ENCODE measurements at places on chromosomes 6 and 20.

DNA sequence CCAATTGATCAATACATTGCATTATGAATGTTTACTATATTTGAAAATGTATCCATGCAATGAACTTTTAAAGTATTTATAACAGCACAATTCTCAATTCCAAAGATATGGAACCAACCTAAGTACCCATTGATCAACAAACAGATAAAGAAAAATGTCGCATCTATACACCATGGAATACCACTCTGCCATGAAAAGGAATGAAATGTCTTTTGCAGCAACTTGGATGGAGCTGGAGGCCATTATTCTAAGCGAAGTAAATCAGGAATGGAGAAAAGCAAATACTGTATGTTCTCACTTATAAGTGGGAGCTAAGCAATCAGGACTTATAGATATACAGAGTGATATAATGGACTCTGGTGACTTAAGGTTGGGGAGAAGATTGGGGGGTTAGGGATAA is 22.9 kb downstream of the SRPK1 start:
- no peak for DNase-seq

DNA sequence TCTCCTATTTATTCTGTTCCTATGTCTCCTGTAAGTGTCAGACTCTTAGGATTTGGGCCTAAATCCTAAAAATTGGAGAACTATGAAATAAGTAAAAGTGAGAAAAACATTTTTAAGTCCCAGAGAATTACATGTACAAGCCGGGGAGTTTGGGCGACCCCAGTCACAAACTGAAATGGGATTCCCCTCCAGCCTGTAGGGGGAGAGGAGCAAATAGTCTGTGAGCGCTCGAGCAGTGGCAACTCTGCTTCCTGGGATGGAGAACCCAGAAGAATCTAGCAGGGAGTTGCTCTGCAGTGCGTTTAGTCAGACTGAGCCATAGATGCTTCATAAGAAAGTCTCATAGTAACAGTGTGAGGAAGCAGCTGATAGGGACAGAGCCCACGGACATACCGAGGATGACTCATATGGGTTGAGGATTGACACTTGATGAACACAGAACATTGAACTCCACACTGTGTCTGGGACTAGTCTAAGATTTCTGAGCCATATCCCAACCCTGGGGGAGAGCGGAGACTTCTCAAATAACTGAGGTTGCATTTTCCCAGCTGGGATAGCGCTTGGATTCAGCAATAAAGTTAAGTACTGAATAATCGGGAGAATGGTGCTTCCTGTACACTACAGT is 437.2 kb downstream of the BCKDHB start:
- no peak for DNase-seq

GRCh38 chr6:12190252-12190651 is 99.9 kb upstream of the EDN1 start:
- no peak for DNase-seq

- no peak for DNase-seq
Measured at GRCh38 chr20:43993560-43993959, 78.9 kb downstream of the TOX2 start.

GRCh38 chr6:168264593-168265335 is 54.8 kb downstream of the DACT2 start:
- DNase-seq = no peak

DNA sequence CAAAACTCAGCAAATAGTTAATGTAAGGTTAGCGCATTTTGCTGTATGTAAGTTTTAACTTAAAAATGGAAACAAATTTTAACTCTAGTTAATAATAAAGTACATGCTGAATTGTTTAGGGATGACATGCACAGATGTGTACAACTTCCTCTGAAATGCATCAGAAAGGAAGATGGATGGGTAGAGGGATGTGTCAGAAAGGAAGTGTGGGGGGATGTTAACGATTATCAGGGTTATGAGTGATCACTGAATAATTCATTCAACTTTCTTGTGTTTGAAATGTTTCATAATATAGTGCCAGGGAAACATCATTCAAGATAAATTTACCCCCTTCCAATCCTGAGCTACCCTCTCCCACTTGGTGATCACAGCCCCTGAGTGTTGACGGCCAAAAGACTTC is 87.6 kb downstream of the FOXA2 start:
- DNase-seq = no peak

DNA sequence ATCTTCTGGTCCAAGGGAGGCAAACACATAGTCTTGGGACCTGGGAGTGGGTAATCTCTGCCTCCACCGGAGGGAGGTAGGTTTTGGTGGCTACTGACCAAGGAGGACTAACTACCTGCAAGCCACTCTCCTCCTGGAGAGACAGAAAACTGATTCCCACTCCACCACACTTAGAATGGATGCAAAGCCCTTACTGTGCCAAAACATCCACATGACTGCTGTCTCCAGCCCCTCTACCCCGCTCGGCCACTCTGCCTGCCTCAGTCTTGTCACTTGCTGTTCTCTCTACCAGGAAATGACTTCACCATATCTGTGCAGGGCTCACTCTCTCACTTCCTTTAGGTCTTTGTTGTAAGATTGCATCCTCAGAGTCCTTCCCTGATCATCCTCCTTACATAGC is 129.5 kb upstream of the ARG1 start:
- DNase-seq = peak; percentile 32

- no peak for DNase-seq
Measured at GRCh38 chr6:162442687-162443086, 284.9 kb downstream of the PRKN start.

- DNase-seq = no peak
Measured at GRCh38 chr20:57908704-57909630, 199.2 kb upstream of the PMEPA1 start.

GRCh38 chr6:170371080-170371479 is 64.5 kb downstream of the FAM120B start:
- DNase-seq = no peak

- DNase-seq = no peak
Measured at GRCh38 chr20:25282796-25283195, 34.9 kb downstream of the PYGB start.

DNA sequence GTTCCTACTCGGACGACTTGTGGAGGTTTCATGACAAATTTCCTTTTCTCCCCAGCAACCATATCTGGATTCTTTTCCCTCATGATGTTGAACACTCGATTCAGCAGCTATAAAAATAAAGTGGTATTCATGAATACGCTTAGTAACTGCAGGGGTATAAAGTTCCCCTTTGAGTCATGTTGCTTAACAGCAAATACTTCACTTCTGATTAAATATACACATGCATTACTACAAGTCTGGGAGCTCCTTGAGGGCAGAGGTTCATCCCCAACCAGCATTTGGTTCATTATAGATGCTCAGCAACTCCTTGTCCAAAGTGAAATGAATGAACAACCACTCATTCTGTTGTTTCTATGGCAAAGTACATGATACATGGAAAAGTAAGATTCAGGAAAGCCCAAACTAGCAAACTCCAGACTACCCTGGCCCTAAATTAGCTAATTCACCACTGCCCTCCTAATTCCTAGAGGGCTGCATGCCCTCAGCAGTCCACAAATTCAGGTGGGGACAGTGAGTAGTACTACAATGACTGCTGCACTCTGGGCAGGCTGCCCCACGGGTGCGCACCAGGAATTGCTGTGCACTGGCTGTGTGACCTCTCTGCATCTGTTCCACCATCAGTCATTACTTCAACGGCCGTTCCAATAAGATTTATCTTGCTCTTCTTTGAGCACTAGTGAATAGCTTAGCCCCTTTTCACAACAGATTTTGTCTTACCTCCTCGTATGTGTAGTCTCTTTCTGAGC is 15.2 kb downstream of the EIF2S2 start:
- DNase-seq = no peak

DNA sequence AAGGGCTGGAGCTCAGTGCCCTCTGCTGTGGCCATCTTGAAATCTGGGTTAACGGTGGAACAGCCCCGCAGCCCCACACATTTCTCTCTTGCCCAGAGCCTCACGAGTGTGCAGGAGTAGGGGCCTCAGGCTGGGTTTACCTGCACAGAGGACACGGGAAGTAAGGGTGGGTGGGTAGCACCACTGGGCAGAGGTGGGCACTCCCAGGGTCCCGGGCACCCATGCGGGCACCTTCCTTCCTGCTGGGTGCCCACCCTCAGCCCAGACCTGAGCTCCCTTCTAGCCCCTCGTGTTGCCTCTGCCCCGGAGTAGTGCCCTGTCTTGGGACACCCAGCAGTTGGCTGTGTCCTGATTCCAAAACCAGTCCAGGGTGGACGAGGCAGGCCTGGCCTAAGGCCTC is 11.2 kb downstream of the COL9A3 start:
- DNase-seq = no peak

GRCh38 chr6:159875194-159875593 is 15.6 kb upstream of the MAS1 start:
- no peak for DNase-seq

DNA sequence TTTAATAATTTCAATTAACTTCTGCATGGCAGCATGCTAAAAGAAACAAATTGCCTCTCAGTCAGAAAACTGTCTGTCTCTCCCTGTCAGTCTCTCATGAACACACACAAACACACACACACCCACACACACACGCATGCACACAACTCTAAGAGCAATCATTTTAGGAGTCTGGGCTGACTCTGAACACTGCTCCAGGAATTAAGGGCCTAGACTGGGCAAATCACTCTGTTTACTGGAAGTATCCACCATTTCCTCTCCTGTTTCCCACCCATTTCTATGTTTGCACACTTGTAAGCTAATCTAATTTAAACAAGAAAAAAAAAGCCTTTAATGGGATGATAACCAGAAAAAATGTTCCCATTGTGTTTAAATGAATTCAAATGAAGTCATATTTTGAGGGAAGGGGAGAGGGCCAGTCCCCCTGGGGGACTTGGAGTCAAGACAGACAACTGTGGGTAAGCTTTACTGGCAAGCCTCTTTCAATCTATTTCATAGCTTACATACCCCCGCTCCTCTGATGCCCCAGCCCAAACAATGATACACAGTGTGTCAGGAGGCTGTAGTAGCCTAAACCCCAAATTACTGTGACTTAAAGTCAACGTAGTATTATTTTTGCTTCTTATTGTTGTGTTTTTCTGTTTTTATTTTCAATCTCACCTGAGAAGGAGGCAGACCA is 447.8 kb upstream of the FLRT3 start:
- no peak for DNase-seq
